ENCODE measurements at places on chromosomes 16 and 17.

DNA sequence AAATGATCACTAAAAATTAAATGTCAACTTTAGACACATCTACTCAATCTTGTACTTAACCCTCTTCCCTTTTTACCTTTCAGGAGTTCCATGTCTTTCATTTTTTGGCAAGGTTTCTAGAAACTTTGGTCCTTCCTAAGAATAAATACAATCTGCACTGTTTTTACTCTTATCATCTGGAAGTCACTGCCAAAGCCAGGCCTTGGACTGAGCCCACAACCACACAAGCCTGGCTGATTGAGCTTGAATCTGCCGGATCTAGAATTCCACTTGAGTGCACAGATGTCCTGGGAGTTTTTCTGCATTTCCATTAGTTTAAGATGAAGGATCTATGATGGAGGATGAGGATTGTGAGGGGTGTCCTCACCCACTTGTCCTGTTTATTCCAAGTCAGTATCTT is 126.1 kb downstream of the VPS53 start:
- no peak for DNase-seq

DNA sequence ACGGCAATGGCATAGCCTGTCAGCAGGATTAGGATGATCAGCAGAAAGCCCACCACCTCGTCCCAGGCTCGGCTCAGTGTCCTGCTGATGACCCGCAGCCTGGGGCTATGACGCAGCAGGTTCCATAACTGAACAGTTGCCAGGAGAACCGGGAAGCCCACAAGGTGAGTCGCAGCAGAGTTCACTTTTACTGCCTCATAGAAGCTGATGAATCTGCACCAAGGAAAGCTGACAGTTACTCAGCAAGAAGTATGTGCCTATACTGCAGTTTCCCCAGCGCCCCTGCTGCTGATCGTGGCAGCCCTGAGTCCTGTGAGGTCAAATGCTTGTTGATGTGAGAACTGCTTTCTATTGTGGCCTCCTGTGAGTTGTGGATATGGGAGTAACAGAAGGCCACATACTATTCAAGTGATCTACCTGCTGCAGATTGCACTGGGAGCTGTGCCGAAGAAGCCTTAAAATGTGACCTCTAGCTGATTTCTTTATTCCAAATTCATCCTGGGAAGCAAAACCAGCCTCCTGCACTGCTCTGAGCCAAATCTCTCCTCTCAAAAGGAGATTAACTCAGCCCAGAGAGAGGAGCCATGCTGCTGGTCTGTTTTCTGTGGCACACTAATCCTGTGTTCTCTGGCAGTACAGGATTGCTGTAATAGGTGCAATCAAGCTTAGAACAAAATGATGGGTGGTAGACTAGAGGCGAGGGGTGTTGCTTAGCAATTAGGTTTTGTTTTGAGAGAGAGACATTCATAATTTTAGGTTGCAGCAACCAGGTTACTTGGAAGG is 38.8 kb downstream of the IST1 start:
- DNase-seq, result no peak

DNA sequence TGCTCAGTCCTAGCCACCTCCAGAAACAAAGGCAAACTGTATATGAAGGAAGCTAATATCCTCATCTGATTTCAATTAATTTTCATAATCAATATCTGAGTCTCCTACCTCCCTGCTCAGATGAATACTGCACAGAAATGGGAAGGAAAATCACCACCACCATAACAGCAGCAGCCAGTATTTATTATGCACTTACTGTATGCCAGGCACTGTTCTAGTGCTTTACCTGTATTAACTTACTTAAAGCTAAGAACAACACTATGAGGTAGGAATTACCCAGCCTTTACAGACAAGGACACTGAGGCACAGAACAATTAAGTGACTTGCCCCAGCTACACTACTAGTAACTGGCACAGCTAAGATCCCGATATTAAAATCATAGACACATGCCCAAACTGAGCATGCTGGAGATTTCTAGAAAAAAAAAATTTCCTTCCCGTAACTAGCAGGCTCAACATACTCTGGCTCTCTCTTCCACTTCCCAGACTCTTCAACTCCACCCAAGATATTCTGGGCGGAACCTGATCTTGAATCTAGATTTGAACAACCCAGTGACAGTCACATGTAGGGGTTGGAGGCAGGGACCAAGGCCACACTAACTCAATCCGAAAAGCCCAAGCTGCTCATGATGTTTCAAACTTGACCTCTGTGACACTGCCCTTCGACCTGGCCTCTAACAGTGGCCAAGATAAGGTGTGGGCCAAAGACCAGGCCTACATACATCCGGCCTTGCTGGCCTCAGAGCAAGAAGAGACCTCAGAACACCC is 3.9 kb downstream of the TRIM25 start:
- no peak for DNase-seq

- DNase-seq, result no peak
Observed at GRCh38 chr16:12377497-12377896, 401.0 kb downstream of the SNX29 start.

DNA sequence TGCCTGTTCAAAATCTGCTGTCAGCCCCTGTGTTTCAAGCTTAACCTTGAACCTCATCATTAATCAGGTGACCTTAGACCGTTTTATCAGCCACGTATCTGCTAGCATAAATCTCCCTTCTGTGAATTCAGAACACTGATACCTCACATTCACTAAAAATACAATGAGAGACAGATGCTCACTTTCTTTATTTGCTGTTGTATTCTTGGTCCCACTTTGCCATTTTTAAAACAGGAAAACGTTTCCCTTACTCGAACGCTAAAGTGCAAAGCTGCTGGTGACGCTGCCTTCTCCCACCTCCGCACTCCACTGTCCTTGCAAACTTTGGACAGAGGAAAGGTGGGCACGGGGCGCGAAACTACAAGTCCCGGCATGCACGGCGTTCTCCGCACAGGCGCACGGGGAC is 220 bp upstream of the ARHGAP44 start:
- DNase-seq, result no peak

DNA sequence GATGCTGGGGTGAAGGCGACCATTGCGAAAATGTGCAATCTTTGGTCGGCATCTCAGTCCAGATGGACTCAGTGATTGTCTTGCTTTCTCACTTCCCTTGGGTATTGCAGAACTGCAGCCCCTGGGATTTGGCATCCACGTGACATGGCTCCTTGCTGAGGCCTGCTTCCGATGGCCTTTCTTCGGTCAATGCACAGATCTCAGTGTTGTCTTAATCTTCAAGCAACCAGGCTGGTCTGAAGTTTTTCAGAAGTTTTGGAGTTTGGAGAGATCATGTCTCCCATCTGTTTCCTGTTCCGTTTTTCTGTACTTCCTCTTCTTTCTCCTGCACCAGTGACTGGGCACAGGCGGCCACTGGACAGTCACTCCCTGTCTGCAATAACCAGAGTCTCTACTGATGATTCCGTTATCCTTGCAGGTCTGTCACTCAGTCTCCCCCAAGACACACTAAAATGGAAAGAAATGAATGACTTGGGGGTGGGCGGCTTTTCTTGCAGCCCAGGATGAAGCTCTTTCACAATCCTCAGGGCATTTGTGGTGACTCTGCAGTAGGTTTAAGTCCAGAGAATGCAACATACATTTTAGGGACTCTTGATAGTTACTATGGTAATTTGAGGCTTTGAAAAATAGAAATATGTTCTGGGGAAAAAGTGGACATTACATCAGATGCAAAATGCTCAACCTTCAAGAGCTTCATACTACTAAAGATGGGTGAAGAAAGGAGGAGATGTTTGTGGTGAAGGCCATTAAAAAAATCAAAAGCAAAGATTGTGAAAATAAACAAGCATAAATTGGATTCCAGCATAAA is 106.3 kb upstream of the ZFHX3 start:
- DNase-seq, result no peak

DNA sequence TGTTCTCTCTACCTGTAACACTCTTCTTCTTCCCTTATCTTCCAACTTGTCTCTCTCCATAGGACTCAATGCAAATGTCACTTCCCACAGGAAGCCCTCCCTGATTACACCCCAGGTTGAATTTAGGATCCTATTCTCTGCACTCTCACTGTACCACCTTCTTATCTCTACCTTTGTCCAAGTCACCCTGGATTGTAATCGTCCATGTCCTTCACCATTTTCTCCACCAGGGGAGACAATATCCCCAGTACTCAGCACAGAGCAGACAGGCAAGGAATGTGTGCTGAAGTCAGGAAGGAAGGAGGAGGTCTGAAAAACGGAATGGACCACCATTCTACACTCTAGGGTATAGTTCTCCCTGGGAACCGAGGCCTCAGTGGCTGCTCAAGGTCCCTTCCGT is 14.2 kb downstream of the C16orf82 start:
- no peak for DNase-seq

Data from NCI-H1417 treated with DMSO at 0.1 percent for 48 hours (cell line).